ENCODE measurements at places on chromosomes 4 and X.

GRCh38 chrX:9476810-9477575 is 12.1 kb downstream of the TBL1X start:
- no peak for DNase-seq

- DNase-seq, result no peak
These were observed 1664.3 kb downstream of the C4orf33 start for GRCh38 chr4:130760246-130760645.

GRCh38 chr4:188691811-188692210 is 552.6 kb downstream of the TRIML1 start:
- DNase-seq, result no peak

GRCh38 chr4:66059556-66059955 is 389.3 kb upstream of the EPHA5 start:
- no peak for DNase-seq

DNA sequence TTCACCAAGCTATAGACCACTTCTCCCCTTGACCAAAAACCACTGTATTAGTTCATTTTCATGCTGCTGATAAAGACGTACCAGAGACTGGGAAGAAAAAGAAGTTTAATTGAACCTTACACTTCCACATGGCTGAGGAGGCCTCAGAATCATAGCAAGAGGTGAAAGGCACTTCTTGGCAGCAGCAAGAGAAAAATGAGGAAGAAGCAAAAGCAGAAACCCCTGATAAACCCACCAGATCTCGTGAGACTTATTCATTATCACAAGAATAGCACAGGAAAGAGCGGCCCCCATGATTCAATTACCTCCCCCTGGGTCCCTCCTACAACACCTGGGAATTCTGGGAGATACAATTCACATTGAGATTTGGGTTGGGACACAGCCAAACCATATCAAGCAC is 97.8 kb downstream of the DOCK11 start:
- DNase-seq, result no peak

- no peak for DNase-seq
These were observed 14.3 kb upstream of the PDZD4 start for GRCh38 chrX:153844509-153845082.

DNA sequence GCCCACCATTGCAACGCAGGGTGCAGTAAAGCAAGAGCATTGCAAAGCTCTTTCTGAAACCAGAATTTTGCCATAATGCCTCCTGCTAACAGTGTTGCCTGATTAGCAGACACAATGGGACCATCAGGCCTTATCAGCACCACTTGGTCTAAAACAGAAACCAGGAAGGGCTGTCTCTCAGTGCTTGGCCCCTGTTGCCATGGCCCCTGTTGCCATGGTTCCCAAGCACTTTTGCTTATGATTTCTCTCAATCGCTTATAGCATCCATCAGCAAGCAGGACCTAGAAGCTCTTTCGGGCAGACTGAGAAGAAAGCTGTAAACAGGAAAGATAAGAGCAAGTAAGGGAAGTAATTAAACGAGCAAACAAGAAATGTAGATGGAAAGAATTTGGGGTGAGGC is 36.8 kb downstream of the RTL5 start:
- DNase-seq, result no peak

- no peak for DNase-seq
These were observed 195.6 kb upstream of the KLF3 start for GRCh38 chr4:38468339-38468866.

DNA sequence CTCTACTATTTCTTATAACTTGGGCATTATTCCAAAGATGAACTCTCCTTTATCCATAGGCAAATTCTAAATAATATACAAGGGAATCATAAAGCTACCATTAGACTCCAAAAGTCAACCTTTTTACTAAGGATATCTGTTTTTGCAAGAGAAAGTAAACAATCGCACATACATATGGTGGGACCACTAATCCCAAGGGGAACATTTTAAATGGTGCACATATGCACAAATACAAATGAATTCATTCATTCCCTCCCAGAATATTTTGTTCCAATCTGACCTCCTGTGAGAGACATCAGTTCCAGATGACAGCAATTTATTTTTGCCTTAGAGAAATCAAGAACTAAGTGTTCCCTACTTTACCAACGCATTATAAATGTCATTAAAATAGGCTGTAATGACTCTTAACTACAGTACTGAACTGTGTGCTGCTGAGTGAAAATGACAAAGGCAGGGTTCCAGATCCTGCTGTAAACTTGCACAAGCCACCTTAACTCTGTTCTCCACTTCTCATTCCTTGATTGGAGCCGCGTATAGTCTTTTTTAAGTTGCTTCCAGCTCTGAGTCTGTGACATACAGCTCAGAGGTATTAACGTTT is 2.0 kb downstream of the DHX15 start:
- no peak for DNase-seq

DNA sequence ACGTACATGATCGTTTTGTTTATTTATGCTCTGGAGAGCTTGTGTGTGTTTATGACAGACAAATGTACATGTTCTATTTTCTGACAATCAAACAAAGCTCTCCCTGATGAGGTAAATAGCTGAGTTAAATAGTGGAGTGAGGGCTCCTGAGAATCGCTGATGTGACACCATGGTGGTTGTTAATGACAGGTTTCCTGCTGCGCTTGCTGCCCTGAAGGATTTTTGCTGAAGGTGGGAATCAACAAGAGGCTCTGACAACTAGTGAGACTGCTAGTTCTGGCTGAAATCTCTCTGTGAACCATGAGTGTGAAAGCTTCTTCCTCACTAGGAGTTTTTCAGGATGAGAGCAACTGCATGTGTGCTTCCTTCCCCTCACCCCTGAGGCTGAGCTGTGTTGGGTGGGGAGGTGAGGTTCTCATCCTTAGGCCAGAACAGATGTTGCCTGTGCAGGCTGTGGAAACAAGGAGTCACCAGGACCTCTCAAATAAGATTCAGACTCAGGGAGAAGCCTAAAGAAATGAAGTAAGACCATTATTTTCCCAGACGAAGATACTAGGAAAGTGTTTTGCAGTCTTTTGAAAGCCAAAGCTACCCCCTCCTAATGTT is 173.4 kb upstream of the JADE1 start:
- DNase-seq, result no peak

DNA sequence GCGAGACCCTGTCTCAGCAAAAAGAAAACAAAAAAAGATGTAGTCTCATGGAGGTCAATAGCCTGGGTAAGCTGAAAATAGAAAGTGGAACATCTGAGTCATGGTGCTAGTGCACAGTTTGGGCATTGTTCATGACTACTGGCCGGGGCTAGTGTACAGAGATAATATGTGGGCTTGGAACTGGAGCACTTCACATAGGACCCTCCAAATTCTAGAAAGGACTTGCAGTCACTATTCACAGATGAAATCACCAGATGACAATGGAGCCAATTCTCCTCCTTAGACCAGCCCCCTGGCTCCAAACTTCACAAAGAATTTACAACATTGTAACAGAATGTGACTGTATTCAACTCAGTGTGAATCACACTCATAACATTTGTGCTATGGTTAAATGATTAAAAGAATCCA is 367.8 kb upstream of the SLC7A11 start:
- no peak for DNase-seq

GRCh38 chrX:140664939-140665338 is 44.6 kb upstream of the LINC00632 start:
- DNase-seq, result no peak

GRCh38 chr4:88646528-88647280 is 50.9 kb downstream of the NAP1L5 start:
- DNase-seq, result no peak

DNA sequence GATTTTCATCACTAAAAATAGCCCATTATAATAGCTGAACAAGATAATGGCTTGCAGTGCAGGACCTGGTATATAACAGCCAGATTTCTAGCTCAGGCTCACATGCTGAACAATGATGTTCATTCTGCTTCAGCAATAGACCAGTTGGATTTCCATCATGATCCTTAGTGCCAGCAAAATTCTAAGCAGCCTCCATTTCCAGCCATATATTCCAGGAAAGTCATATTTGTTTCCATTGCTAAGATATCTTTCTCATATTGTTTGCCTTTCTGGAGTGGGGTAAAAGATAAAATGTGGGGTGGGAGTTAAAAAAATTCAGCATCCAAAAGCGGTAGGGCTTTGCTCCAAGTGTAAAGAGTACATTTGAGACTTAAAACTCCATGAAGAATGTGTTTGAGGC is 2344.1 kb downstream of the PCDH7 start:
- no peak for DNase-seq

DNA sequence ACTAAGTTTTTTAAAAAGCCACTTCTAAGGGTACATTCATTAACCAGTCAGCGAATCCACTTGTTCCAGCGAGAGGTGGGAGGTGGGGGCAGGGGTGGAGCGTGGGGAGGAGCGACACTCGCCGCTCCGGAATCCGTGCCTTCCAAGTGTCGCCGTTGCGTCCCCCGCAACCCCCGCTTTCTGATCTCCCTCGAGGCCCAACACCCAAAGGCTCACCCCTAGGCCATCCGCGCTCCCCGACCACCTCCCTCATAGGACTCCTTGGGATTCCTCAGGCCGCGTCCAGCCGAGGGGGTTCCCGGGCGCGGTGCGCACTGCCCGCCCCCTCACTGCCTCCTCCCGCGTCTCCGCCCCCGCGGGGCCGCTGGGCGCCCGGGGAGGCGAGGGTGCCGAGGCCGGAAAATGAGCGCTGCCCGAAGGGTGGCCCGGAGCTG is 108.1 kb upstream of the STOX2 start:
- no peak for DNase-seq

- peak; percentile 52 for DNase-seq
These were observed 58.7 kb downstream of the NBDY start for GRCh38 chrX:56787734-56788152.

DNA sequence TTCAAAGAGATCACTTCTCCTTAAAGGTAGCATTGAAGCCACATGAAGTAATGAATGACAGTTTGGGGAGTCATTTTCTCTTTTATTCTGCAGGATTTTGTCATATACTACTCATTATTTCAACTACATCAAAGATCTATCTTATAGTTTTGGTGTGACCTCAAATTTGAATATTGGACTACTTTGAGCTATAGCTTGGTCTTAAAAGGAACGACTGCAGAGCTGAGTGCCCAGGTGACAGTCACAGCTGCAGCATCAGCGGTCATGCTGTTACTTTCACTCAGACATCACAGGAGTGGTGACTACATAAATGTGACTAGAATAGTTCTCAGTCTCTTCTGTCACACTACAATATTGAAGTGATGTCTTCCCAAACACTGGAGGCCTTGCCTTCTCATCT is 10.7 kb upstream of the SPCS3 start:
- DNase-seq, result no peak

GRCh38 chr4:104492183-104492771 is 2.4 kb downstream of the CXXC4 start:
- DNase-seq, result no peak

GRCh38 chr4:147496500-147496899 is 15.6 kb downstream of the EDNRA start:
- DNase-seq, result no peak

GRCh38 chr4:122044501-122044900 is 92.6 kb upstream of the TRPC3 start:
- no peak for DNase-seq

- DNase-seq, result no peak
These were observed 157.6 kb downstream of the KLHL13 start for GRCh38 chrX:117959045-117959444.

DNA sequence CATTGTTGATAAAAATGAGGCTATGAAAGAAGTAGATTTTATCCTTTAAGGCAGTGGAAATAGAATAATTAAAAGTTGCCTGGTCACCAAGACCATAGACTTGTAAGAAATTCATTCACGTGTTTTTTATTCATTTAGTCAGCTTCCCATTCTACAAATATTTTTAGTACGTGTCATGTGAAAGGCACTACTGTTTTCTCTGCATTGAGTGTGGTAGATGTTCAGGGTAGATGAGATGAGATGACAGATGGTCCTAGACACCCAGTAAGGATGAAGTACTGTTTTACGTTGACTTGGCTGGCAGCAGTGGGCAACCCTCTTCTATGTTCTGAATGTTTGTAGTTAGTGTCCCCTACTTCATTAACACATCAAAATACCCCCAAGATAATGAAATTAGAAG is 228.1 kb downstream of the ARHGAP24 start:
- DNase-seq, result no peak

GRCh38 chrX:107831071-107831730 is 5.5 kb downstream of the MID2 start:
- DNase-seq, result no peak

DNA sequence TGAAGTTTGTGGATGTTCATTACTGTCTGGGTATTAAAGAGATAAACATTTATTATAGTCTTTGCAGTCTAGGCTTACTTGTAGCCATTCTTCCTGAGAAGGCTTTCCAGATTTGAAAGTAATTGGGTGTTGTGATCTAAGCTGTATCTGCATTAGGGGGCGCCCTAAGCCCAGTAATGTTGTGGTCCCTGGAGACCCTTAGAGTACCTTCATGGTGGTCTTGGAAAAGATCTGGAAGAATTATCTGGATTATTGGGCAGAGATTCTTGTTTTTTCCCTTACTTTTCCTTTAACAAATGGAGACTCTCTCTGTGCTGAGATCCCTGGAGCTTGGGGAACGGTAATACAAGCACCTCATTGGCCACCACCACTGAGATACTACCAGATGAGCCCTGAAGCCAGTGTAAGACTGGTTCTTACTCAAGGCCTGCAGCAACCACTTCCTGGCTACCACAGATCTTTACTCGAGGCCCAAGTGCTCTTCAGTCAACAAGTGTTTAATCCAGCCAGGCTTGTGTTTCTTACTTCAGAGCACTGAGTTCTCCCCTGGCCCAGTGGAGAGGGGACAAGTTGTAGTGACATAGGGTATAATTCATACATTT is 63.1 kb downstream of the RTL3 start:
- DNase-seq, result no peak

GRCh38 chr4:181960384-181960783 is 282.8 kb upstream of the TENM3 start:
- no peak for DNase-seq

DNA sequence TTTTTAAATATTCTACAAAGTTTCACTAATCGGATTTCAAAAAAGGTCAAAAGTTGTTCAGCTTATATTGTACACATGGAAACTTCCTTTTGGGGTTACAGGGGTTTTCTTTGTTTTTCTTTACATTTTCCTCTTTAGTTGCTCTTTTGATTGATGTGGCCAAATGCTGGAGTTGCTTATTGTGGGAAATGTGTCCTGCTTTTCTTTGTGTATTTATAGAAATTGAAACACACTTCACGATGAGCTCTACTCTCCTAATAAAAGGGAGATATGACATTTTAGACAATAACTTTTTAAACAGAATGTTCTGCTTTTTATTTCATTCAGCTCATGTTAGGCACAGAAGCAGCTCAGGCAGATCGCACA is 50.7 kb upstream of the SPRY1 start:
- no peak for DNase-seq

DNA sequence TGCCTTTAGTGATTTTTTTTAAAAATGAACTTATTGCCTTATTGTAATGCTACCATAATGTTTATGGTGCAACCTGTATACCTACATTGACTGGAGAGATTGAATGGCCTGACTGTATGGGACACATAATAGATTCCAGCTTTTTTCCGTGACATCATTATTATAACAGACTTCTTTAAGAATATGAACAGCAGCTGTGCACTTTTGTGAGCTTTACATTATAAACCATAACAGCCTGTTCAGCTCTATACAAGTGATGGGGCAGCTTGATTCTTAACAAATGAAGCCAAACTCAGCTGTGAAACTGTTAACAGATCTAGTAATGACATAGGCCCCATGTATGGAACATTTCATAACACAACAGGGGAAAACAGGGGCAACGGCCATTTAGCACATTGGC is 187.0 kb downstream of the BMPR1B start:
- no peak for DNase-seq
